Stimulated activated CD4-positive, alpha-beta T cell treated with anti-CD3 and anti-CD28 coated beads, Interleukin-1b, Interleukin-23, amount 100 ng/mL, for 1 hour (primary cell): ENCODE measurements at places on chromosomes 16 and 17.

DNA sequence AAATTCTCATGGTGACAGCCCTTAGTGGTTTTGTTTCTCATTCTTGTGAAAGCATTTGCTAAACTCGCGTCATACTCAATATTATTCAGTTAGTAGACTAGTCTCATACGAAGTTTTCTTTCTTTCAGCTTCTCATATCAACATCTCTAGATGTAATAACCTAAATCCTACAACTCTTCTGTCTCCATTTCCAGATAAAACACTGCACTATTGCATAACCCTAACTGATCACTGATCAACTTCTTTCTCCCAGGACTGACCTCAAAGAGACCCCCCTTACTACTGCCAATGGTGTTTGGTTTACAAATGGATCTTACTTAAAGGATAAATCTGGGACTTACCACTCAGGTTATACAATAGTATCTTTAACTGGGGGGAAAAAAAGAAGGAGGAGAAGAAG is 36.3 kb upstream of the TEKT1 start:
- no peak for DNase-seq

DNA sequence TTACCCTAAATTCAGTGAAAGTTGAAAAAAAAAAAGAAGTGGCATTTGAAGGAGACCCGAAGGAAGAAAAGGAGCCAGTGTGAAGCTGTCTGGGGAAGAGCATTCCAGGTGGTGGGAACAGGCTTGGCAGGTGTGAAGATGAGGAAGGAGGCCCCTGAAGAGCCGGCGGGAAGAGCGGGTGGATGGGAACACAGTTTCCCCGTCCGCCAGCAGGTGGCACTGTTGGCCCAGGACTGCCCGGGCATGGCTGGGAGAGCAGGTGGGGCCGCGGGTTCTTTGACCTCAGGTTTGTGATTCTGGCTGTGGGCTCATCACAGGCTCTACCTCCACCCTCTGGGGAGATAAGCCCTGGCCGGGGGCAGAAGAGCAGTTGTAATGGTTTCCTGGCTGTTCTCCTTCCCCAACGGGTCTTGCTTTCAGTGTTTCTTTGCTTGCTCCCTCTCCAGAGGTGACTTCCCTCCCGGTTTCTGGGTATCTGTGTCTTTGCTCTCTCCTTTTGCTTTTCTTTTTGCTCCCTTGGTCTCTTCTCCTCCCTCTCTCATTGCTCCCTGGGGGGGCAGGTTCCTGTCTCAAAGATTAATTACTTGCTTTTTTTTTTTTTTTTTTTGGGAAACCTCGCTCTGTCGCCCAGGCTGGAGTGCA is 32.3 kb downstream of the RAP1GAP2 start:
- DNase-seq = peak; percentile 77

DNA sequence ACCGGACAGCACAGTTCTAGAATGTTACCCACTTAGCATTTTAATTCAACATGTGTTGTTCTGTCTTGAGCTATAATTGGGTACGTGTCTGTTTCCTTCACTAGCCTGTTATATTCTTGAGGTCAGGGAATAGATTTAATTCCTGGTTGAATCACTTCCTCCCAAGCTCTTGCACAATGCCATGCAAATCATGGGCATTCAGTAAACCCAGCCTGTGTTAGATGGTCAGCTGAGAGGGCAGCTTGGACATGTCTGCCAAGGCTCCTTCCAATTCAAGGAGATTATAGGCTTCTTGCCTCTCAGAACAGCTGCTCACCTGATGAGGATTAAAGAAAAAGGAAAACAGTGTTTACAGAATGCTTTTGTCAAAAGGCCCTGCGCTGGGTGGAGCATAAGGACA is 12.6 kb downstream of the C1QTNF1 start:
- no peak for DNase-seq

DNA sequence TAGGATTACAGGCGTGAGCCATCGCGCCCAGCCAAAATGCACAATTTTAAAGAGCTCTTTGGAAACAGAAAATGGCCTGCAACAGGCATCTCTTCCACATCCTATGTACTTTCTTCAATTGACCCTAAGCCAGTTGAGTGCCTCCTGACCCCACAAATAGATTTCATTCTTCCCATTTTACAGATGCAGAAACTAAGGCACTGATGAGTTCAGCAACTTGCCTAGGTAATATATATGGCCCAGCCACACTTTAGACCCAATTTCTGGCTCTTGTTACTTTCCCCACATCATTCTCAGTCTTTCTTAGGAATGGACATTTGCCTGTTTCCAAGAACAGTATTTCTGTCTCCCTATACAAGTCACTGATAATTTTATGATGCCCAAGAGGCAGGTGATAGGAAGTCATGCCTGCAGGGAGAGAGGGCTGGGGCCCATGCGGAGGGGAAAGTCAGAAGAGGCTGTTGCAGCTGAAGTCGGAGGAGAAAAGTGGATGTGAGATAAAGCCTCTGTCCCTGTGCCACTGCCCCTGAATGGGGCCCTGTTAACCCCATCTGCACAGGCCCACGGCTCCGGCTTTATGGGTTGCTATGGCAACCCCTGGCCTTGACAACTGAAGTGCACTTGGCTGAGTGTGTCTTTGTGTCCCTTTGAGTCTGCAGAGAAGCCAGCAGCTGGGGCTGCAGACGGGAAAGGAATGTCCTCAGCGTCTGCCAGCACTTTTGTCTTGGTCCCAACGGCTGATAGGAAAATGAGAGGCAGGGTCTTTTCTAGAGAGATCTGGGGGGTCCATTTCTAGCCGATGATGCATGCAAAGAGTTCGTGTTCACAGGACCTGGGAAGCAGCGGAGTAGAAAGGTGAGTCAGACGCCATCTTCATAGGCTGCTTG is 45.9 kb downstream of the ABAT start:
- DNase-seq = no peak

DNA sequence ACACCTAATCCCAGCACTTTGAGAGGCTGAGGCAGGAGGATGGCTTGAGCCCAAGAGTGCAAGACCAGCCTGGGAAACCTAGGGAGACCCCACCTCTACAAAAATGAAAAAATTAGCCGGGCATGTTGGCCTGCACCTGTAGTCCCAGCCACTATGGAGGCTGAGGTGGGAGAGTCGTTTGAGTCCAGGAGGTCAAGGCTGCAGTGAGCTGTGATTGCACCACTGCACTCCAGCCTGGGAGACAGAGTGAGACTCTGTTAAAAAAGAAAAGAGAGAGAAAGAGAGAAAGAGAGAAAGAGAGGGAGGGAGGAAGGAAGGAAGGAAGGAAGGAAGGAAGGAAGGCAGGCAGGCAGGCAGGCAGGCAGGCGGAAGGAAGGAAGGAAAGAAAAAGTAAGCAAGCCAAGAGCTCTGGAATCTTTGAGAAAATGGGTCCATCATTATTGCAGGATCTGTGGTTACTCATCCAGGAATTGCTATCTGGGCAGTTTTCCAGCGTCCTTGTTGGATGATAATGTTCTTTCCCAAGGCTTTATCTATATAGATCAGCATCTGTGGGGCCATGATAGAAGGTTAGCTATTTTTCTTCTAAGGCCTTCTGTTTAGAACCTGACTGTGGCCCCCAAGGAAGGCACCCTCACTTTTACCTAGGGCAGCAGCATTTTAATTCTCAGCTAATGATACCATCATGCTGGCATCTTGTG is 533.2 kb upstream of the CDH5 start:
- no peak for DNase-seq

DNA sequence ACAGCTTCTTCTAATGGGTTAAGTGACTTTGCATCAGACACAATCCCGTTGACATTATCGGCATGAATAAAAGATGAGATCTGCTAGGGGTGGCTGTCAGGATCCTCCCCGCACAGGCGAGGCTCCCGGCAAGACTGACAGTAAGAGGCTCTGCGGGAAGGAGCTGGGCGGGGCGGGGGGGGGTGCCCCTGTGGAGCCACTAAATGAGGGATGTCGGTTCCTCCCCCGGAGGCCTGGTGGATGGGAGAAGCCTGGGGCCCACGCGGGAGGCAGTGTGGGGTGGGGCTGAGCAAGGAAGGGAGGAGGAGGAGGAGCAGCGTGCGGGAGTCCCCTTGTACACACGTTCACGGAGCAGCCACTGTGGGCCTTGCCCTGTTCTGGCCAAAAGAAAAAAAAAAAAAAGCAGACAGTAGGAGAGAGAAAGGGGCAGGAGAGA is 190.9 kb upstream of the GSE1 start:
- DNase-seq = no peak

DNA sequence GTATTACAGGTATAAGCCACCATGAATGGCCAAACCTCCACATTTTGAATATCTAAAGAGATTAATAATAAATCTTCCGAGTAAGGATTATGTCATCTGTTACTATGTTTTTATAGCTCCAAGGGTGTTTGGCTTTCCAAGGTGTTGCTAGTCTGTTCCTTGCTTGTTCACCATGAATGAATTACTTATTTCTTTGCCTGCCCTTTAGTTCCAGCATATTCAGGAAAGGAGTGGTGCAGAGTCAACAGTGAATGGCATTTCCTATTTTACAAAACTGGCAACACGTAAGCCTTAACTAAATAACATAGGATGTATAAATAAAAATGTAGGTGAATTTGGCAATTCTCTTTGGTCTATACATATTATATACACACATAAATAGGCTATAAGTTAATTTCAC is 70.3 kb downstream of the MYO1D start:
- no peak for DNase-seq

GRCh38 chr16:67675579-67675935 is 8.9 kb downstream of the C16orf86 start:
- DNase-seq = no peak

- DNase-seq = no peak
These were observed 31.7 kb downstream of the OSBPL7 start for GRCh38 chr17:47789611-47790561.

DNA sequence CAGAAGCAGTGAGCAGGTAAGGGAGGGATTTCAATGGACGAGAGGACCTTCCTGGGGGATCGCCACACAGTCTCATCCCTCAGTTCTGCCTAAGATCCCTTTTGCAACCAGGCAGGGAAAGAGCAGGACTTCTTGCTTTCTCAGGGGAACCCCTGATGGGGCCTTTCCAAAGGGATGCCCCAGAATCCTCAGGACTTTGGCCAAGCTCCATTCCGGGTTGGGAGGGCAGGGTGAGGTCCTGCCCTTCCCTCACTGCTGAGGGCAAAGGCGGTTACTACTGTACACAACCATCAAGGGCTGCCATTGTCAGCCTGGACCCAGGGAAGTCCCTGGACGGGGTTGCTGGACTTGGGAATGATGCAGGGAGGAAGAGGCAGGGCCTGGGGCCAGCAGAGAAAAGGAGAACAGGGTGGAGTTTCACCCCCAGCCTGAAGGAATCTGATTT is 9.7 kb downstream of the PRR29 start:
- DNase-seq = no peak

DNA sequence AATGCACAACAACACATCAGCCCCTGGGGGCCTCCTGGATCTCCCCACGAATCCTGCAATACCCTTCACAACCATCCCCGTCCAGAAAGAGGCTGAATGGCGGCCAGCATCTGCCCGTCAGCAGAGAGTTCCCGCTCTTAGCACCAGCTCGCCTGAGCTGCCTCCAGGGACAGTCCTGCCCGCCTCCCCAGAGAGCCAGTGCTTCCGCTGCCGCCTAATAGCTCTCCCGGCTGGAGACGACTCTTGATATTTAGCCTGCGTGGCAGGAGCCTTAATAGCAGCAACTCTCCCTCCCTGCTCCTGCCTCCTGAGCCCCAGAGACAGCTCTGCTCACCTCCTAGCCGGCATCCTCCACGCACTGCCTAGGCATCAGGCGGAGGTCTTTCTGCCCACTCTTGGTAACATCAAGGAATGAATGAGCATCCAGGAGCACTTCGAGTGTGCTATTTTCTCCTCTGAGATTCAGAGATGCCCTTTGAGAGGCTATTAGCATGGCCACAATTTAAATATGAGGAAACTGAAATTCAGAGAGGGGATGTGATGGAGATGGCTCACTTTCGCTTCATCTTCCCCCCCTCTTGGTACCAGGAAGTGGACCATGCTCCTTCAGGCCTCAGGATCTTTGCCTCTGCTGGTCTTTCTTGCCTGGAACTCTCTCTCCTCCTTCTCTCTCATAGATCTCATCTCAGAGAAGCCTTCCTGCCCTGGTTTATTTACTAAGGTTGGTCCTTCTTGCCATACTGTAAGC is 67.9 kb downstream of the RAI1 start:
- DNase-seq = no peak

DNA sequence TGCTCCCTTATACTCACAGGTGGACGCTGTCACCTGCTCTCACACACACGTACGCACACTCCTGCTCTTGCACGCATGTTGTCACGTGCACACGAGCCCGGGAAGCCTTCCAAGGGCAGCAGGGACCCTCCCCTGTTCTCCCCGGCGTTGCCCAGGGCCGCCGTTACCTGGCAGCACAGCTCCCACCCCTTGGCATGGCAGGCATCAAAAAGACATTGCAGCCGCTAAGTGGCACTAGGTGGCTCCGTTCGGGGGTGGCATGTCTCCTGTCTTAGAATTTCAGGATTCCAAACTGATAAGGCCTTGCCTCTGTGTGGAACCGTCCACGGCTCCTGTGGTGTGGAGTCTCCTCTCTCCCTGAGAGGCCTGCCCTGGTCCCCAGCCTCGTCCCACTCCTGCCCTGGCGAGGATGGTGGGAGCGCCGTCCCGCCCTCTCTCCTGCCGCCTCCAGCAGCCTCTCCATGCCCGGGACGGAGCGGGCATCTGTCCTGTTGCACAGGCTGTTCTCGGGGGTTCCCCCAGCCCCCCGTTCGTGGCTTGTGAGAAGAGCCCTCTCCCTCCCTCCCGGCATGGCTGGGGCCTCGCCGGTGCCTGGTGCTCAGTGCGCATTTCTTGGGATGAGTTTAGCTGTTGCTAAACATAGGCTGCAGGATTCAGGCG is 126.7 kb upstream of the GSE1 start:
- DNase-seq = no peak

DNA sequence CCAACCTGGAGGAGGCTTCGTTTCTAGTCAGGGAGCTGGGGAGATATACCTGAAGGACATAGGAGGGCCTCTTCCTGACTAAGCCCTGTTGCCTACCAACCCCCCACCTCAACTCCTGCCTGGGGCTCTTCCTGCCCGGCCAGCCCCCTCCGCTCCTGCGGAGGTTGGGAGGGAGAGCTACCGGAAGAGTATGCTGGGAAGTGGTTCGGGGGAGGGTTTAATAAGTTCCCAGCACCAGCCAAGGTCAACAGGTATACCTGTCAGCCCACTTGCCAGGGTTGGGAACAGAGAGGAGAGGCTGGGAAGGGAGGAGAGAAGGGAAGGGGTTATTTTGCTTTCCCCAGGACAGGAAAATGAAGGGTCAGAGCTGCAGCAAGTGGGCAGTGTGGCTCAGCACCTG is 4.7 kb downstream of the PPP1R1B start:
- no peak for DNase-seq

- no peak for DNase-seq
These were observed at the start of gene ST6GALNAC2 for GRCh38 chr17:76585649-76586593. ST6GALNAC2 (minus strand) TSS chr17:76585860; CDS start chr17:76585808, 52 bp downstream.

DNA sequence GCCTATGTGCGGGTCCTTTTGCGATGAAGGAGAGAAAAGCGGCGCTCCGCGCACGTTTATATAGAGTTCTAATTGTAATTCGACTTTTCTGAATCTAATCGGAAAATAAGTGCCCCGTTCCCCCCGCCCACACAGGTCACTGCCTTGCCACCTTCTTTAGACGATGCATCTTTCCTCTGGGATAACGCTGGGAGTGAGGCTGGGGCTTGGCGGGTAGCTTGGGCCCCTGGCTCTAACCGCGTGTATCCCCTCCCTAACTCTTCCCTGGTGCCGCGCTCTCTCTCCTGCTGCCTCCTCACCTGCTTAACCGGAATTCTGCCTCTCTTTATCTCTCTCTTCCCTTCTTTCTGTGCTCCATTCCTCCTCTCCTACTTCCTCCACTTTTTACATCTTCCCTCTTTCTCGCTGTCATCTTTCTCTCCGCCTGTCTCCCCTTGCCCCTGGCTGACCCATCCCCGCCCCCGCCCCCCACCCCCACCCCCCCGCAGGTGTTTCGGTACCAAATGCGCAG is 2.6 kb downstream of the LHX1 start:
- no peak for DNase-seq
